ENCODE measurements at places on chromosomes 4 and X.

DNA sequence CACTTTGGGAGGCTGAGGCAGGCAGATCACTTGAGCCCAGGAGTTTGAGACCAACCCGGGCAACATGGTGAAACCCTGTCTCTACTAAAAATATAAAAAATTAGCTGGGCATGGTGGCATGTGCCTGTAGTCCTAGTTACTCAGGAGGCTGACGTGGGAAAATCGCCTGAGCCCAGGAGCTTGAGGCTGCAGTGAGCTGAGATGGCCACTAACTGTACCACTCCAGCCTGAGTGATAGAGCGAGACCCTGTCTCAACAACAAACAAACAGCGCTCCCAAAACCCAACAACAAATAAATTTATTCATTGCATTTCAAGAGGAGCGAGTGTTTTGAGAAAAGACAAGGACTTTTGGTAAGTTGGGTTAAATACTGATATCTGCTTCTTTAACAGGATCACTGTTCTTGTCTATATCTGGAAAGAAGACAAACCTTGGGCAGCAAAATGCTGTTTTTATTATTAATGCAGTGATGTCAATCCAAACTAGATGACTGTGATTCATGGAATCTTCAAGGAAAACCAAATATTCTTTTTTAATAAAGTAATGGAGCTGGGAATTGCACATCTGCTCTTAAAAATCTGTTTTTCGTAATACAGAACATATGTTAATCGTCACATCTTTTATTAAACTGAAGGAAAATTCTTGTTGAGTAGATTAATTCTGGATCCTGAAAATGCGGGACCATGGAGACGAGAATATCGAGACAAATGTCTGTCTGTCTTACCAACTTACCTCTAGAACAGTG lies 90.8 kb upstream of the LIMCH1 start:
- DNase-seq: no peak

DNA sequence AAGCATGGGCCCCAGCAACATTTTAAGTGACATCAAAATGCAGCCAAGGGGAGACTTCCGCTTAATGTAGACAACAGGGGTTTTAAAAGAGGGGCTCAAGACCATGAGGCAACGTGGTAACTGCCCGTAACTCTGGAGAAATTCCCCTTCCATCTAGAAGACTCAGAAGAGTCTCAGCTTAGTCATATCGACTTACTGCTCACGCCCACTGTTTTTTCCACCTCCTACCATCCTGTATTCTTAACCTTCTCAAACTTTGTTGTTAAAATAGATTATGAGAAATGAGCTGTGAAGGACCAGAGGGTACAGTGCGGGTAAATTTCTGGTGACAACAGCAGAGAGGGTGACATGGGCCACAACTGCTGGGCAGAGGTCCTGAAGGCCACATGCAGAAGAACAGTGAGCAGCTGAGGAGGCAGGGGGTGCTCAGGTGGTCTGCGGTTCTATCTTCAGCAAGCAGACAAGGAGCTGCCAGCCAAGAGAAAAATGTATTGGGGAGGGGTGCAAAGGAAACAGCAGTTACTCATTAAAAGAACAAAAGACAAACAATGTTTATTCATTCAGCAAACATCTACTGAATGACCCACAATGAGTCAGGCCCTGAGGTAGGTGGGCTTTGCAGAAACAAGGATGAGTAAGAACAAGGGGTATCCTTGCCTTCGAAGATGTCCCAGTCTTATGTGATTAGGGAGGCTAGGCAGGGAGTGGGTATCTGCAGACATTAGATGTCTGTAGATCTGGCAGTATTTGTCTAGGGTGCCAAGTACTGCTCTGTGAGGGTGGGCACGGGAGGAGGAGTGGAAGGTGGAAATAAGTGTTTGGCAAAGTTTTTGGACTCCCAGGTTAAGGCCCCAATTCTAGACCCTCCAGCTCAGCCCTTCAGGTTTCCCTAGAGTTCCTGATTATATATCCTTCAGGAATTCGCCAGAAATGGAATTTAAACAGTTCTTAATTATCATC lies 175.3 kb downstream of the TSPAN5 start:
- no peak for DNase-seq

DNA sequence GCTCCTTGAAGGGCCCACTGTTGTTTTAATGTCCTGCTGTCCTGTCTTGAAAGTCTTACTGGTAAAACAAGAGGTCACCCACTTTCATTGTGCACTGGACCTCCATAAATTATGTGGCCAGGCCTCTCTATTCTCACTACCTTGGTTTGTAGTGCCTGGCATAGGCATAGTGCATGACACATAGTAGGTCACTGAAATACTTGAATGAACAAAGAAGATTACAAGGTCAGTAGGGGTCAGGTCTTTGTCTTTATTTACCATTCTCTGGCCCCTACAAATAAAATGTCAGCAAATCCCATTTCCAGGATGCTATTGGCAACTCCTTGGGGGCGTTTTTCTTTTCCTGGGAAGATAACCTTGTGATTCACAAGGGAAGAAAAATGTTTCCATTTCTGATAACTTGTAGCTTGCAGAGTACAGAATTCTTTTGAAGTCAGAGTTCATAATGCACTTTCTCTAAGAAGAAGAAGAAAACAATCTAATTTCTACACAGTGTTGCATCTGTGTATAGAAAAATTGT lies 1.4 kb downstream of the PGM2 start:
- no peak for DNase-seq

DNA sequence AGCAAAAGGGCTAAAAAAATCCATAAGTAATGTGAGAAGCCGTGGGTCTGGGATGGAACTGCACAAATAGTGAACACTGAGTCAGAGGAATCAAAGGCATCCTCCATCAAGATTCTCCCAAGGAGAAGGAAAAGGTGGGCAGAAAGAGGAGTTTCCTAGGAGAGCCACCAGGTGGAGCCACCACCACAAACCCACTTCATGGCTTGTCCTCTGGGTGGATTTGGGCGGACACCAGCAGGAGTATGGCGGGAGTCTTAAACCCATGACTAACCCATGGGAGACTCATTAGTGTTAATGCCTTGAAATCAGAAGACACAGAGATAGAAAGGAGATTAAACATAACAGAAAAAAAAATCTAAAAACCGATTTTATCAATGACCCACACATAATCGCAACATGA lies 147.7 kb downstream of the SH3KBP1 start:
- DNase-seq: peak; percentile 41

DNA sequence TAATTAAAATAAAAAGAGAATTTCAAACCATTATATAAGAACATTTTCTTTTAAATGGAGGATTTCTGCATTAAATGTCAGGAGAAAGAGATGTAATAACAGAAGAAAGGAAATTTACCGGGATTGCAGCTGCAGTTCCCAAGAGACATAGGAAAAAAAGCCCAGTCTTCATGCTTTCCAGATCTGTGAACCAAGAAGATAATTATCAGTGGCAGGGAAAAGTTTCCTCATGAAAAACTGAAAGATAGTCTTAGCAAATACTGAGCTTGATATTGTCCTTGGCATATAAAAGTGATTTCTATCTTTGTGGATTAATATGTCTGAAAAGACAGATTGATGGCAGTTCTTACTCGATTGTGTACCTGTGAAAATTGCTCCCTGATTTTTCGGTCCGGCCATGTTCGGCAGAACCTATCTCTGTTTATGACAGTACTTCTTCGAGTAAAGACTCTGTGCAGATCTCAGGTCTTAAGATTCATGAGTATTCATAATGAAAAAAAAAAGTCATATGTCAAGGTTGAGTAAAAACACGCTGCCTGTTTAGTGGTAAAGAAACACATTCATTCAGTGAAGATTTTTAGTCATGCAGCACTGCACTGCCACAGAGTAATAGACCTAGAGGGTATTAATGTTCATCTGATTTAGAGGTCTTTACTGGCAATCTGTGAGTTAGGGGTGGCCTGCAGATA lies 29.6 kb downstream of the SPARCL1 start:
- no peak for DNase-seq

- no peak for DNase-seq
Observed at GRCh38 chr4:185379326-185380295, 16.1 kb downstream of the LRP2BP start.

GRCh38 chr4:61605984-61606383 lies 405.9 kb downstream of the ADGRL3 start:
- DNase-seq: no peak

GRCh38 chrX:138853936-138854335 lies 142.4 kb upstream of the FGF13 start:
- peak; percentile 64 for DNase-seq

- no peak for DNase-seq
Observed at GRCh38 chrX:152831391-152831790, 528 bp downstream of the NSDHL start.

- no peak for DNase-seq
Observed at GRCh38 chr4:3393171-3393570, 48.6 kb upstream of the HGFAC start.

- peak; percentile 38 for DNase-seq
Observed at GRCh38 chr4:89111833-89112563, 665 bp downstream of the TIGD2 start.

DNA sequence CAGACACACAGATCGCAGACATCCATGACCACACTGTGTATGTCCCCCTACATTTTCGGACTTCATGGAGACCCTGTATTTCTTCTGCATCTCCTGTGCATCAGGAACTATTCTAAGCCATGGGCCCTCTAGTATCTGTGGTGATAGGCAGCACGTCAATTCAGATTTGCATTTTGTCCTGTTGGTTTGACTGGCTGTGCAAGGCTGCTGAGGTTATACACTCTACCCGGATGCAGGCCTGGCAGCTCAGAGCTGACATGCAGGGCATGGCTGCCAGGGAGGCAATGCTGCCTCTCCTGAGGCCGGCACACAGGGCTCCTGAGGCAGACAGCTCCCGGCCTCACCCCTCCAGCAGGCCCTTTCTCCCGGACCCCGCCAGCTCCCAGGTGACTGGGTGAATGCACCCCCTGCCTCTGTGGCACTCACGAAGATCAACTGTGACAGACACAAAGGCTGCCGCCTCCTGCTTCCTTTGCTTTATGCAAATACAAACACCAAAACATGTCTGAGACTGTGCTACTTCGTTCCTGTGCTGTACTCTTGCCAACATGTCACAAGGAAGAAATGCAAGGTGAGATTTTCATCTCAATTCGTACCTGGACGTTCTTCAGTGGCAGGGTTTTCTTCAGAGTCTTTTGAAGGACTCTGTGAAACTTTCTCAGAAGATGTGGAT lies 51.0 kb downstream of the NSG1 start:
- no peak for DNase-seq

GRCh38 chr4:168585168-168586091 lies 88.6 kb downstream of the PALLD start:
- peak; percentile 74 for DNase-seq

GRCh38 chr4:87033902-87034301 lies 99.1 kb downstream of the AFF1 start:
- no peak for DNase-seq

GRCh38 chr4:13857800-13858199 lies 230.3 kb upstream of the BOD1L1 start:
- DNase-seq: no peak

- no peak for DNase-seq
Observed at GRCh38 chr4:90889171-90889570, 762.0 kb downstream of the CCSER1 start.

GRCh38 chr4:85107553-85107952 lies 141.1 kb upstream of the WDFY3 start:
- DNase-seq: peak; percentile 74

DNA sequence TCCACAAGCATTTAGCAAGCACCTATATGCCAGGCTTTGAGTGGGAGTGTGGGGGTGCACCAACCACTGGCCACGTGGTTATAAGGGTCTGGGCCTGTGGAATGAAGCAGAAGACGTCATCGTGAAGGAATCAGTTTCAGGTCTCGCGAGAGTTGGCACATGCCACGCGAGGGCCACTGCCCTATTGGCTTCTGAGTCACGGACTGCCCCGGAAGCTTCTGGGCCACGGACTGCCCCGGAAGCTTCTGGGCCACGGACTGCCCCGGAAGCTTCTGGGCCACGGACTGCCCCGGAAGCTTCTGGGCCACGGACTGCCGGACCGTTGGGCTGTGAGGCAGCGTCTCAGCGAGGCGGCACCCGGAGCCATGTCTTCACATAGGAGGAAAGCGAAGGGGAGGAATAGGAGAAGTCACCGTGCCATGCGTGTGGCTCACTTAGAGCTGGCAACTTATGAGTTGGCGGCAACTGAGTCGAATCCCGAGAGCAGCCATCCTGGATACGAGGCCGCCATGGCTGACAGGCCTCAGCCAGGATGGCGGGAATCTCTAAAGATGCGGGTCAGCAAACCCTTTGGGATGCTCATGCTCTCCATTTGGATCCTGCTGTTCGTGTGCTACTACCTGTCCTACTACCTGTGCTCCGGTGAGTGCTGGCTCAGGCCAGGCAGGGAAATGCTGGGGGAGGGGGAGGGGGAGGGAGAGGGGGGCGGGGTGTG lies at the start of gene FMR1NB:
TSS of gene FMR1NB (plus strand) at position 300 of the 715 bp plus-strand sequence. CDS start at position 366, 66 bp downstream.
- DNase-seq: no peak

- peak; percentile 13 for DNase-seq
Observed at GRCh38 chr4:114178392-114178791, 198.9 kb upstream of the ARSJ start.

DNA sequence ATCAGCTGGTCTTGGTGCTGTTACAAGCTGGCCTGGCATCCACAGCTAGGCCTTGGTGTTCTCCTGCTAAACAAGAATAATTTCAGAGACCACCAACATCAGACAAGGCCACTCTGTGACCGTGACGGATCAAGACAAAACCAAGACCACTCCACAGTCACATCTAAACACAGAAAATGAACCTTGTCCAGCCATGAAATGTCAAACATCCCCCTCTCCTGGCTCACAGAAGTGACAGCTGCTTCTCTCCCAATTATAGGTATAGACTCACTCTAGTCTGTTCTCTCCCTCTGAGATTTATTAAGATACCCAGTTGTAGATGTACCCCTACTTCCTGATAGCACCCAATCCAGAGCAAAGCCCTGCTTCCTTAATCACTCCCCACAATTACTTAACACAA lies 40.4 kb downstream of the EFHC2 start:
- DNase-seq: no peak

DNA sequence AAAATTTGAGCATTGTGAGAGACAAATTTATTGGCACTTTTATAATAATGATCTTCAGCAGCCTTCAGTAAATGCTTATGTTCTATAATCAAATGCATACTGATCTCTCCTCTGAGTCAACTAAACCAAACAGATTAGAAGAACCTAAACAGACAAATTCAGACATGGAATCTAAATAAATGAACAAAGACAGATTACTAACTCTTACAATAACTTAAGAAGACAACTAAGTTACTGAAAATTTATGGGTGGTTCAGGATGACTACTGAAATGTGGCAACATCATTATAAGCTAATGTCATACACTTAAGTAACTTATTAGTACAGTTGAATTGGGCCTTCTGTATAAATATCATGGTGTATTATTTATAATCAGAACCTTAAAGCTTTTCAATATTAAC lies 127.3 kb downstream of the NEK1 start:
- DNase-seq: no peak

GRCh38 chrX:68912113-68912512 lies 83.3 kb downstream of the EFNB1 start:
- no peak for DNase-seq
